Ascending aorta (tissue), 2 donors: ENCODE measurements at places on chromosomes 6 and 20.

GRCh38 chr6:94597487-94597886 is 979.8 kb upstream of the MANEA start:
- no peak for DNase-seq

DNA sequence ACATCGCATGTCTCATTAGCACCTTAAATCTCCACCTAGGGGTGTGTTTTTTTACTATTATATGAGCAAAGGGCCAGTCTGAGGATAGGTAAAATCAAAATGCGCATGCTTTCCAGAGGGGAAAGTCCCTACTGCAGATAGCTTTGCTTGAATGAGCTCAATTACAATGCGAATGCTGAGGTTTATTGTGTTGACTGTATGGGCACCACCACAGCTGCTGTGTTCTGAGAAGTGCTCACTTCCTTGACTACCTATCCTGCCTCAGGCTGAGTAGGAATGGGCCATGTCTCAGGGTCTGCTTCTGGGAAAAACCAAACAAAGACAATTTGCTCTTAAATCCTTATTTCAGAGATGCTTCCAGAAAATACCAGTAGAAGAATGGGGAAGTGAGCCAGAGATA is 36.6 kb downstream of the MOCS1 start:
- no peak for DNase-seq

GRCh38 chr20:31740656-31741323 is 1.7 kb downstream of the TPX2 start:
- DNase-seq = no peak

- DNase-seq = no peak
Observed at GRCh38 chr6:85186546-85187175, 263.2 kb upstream of the NT5E start.

GRCh38 chr6:31005249-31006020 is 4.8 kb upstream of the MUC22 start:
- no peak for DNase-seq

DNA sequence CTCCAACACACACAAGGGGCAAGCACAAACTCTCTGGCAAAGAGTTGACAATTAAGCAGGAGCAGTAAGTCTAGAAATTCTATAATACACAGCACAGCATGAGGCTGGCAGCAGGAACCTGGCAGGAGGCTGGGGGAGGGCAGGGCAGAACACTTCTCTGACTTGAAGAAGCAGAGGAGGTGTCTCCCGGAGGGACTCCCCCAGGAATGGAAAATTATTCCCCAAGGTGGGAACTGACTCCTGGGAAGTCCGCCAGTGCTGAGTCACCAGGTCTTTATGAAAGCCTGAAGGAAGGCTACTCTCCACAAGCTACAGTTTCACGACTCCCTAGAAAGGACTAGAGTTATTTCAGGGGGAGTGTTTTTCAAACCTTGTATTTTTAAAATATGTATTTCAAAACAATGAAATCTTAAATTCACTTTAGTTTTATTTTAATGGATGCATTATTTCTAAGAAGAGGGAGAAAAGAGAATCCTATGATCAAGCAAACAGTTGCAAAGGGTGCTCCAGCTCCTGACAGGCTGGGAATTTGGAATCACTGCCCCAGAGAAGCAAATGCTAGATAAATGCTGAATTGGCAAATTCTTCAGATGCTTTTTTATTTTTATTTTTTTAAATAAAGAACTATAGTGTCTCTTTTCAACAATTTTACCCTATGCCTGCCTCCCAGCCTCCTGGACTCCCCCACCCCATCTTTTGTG is 192.8 kb downstream of the LY86 start:
- DNase-seq = no peak

DNA sequence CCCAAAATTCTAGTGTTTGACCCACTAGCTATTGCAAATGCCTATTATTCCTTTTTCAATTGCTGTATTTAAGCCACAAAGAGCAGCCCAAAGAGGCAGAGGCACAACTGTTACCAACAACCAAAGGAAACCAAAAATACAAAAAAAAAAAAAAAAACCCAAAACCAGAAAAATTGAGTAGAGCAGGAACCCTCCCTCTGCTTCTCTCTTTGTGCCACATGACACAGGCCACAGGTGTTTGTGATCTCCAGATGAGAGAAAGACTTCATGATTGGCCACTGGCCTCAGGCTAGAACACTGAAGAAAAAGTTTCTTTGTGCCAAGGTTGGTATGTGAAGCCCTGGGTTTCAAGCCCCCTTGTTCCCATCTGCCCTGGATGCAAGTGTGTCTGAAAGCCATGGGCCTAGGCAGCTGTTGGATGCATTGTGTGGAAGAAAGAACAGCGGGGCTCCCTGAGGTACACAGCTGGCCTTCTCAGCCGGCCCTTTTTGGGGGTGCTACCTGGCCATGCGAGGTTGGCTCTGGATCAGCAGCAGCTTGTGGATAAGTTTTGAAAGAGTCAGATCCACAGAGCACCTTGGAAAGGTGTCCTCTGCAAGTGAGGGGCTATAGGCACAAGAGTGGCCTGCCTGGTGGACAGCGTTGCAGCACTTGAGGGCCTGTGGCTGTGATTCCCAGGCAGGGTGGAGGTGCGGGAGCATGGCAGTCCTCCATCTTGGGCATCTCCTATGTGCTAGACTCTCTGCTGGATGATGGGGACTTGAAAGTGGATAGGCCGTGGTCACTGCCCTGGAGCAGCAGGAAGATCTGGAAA is 204.5 kb downstream of the ZDHHC14 start:
- DNase-seq = no peak

DNA sequence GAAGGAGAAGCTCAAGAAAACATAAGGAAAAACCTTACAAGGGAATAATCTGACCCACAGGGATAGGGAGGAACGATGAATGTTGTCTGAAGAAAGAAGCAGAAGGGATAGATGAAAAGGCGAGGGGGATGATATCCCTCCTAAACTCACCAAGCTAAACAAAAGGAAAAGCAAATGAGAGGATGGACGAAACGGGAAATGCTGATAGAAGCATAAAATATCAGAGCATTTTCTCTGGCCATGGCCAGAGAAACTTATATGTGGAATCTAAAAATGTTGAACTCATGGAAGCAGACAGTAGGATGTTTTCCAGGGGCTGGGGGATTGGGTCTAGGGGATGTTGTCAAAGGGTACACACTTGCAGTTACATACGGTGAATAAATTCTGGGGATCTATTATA is 148.4 kb upstream of the FOXQ1 start:
- no peak for DNase-seq

GRCh38 chr6:63565058-63565726 is 7.1 kb upstream of the LOC128125822 start:
- DNase-seq = no peak

GRCh38 chr6:73784726-73785505 is 88.9 kb downstream of the CD109 start:
- DNase-seq = no peak

- DNase-seq = no peak
Observed at GRCh38 chr6:89984926-89985750, 90.9 kb downstream of the GJA10 start.

GRCh38 chr20:57428324-57429158 is 37.3 kb downstream of the RBM38 start:
- no peak for DNase-seq

DNA sequence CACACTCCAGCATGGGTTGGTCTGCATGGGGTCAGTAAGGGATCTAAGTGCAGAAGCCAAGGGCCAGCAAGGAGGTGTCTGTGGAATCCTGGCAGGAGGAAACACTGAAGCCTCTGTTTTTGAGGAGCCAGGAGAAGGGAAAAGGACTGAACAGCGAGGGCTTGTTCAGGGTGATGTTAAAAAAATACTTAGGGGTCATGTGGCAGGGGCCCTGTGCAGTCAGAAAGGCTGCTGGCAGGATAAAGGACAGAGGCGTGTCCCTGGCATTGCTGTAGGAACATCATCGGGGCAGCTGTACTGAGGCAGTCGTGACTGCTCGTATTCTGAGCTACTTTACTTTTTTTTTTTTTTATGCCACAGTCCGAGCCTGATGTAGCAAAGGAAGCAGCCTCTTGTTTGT is 127.1 kb upstream of the ZFP64 start:
- DNase-seq = no peak

DNA sequence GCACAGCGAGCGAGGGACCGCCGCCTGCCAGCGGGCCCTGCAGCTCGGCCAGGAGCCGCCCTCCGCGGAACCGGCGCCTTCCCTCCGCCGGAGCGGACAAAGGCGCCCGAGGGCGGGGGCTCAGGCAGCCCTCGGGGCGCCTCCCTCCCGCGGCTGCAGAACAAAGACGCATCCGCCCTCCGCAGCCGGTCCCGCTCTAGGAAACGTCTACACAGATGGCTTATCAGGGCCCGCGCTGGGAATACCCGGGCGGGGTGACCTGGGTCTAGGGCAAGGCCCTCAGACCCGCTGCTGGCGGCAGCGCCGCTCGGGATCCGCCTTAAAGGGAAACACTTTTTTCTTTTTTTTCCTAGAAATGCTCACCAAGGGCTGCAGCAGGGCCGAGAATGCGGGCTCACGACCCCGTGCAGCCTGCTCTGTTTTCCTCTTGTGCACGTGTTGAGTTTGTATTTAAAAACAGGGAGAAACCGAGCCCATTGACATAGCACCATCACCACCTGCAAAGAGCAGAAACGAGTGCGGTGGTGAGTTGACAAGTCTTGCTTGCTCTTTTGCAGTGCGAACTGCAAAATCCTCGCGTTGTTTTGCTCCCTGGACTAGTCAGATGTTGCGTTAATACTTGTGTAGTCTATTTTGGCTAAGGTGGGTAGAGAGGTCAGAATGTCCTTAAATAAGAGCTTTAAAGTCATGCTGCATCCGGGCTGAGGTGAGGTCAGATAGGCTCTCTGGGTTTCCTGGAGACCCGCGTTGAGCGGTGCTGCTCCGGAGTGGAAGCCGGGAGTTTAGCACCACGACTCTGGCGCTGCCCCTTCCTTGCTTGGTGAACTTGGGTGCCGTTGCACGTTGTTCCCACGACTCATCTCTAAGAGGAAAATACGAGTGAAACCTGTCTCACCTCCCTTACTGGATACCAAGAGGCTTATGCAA is 1.1 kb upstream of the RPS6KA2 start:
- DNase-seq = peak; percentile 86

- DNase-seq = no peak
Observed at GRCh38 chr6:111556004-111556403, 49.7 kb downstream of the TRAF3IP2 start.

GRCh38 chr6:16130437-16130891 is 1.6 kb downstream of the MYLIP start:
- DNase-seq = no peak

DNA sequence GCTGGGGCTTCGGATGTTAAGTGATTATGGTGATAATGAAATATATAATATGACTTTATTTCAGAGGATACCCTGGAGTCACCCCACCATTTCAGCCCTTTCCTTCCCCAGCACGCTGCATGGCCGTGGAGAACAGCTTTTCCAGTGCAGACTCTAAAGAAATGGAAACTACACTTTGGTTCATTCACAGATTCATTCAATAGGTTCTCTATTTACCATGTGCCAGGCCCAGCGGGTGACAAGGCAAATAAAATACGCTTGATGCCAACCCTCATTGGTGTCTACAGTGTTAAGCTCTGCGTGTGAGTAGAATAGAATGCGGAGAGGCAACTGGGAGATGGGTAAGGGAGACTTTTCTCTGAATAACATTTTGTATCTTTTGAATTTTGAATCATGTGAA is 89.7 kb downstream of the TCP11 start:
- DNase-seq = no peak

GRCh38 chr6:74187811-74188210 is 491.8 kb downstream of the CD109 start:
- no peak for DNase-seq

GRCh38 chr6:118890997-118891790 is 2.8 kb upstream of the ASF1A start:
- no peak for DNase-seq

DNA sequence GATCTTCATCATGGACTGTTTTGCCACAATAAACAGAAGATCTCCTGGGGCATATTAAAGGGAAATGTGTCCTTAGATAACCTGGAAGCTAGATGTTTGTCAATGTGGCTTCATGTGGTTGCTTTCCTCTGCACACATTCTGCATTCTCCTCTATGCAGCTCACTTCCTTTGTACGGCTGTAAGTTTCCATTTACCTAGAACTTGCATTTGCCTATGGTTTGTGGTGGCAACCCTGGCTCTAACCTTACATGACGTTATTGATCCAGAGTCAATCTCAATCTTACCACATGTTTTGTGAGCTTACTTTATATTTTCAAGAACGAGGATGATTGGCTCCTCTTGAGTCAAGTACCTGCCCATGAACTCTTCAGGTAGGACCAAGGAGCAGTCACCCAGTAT is 863.1 kb downstream of the MAFB start:
- no peak for DNase-seq

DNA sequence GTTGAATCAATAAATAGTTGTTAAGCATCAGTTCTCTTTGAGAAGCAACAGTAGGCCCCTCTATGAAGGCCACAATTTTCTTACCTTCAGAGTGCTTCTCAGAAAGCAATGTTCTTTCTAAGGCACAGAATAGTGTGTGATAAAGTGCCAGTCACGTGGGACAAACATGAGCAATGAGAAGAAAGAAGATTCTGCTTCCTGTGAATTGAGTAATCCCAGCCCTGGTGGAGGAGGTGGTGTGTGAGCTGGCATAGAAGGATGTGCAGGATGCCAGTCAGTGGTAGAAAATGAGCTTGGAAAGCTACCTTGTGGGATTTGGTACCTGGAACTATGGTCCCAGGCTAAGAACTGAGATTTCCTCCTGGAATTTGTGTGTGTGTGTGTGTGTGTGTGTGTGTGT is 21.7 kb downstream of the KIZ start:
- DNase-seq = no peak

DNA sequence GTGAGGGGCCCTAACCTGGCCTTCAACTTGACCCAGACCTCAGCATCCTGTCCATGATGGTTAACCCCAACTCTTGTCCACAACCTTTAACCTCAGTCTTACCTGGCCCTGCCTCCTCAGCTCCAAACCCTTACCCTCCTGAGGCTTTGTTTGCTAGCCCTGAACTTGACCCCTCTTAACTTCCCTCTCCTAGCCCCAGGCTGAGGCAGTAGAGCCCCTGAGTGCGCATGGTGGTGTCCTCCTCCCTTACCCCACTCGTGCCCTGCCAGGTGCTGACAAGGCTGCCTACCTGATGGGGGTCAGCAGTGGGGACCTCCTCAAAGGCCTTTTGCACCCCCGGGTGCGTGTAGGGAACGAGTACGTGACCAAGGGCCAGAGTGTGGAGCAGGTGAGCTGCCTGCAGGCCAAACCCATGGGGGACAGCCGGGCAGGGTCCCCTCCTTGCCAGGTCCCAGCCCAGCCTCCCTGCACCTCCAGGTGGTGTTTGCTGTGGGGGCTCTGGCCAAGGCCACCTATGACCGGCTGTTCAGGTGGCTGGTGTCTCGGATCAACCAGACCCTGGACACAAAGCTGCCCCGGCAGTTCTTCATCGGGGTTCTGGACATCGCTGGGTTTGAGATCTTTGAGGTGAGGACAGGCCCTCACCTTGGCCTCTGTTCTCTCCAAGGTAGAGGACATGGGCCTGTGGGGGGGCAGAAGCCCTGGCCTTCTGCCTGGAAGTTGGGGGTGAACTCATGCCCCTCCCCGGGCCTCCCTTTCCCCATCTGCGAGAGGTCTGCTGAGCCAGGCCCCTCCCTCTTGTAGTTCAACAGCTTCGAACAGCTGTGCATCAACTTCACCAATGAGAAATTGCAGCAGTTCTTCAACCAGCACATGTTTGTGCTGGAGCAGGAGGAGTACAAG is 31.9 kb downstream of the MYH7B start:
- no peak for DNase-seq
